Right renal cortex interstitium (tissue), 3 donors: ENCODE measurements at places on chromosomes 11 and 22.

DNA sequence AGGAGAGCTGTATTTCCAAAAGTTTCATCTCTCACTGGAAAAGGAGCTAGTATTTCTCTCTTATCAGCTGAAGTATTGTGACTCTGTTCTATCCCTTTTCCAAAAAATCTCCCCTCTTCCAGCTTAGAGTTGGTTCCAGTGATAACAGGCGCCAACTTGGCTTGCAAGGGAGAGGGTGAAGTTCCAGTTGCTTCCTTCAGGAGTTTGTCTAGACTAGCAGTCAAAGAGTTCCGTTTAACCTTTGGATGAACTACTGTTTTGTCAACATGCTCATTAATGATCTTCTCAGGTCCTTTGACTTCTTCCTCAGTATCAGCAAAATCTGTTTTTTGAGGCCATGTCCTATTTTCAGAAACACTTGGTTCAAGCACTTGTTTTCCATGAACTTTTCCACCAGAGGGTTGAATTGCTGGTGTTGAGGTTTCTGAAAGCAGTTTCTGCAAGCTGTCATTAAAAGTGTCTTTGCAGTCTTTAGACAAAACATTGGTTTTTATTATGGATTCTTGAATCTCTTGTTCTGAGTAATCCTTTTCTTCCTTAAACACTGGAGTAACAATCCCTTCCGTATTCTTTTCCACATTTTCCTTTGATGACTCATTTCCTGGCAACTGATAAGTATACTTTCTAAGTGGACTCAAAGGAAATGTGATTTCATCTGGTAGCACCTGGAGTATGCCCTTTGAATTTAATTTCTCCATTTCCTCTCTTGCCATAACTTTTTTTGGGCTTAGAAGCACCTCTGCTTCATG, 39.7 kb upstream of the CCDC89 start:
- no peak for DNase-seq

GRCh38 chr11:107054391-107054790, 36.1 kb upstream of the GUCY1A2 start:
- no peak for DNase-seq

- DNase-seq, result no peak
These were observed 95.4 kb downstream of the NXPE2 start for GRCh38 chr11:114773541-114774338.

DNA sequence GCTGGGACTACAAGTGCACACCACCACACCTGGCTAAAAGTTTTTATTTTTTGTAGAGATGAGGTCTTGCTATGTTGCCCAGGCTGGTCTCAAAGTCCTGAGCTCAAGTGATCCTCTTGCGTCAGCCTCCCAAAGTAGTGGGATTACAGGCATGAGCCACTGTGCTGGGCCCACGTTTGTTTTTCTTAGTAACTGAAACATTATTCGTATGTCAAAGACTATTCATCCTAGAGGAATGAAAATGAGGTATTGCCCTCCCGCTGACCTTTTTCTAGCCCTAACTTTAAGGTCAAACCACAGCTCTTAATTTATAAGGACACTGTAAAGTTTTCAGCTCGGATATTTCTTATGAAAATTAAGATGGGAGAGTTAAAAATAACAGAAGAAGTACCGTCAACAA, 33.2 kb upstream of the PAX6 start:
- DNase-seq, result no peak

DNA sequence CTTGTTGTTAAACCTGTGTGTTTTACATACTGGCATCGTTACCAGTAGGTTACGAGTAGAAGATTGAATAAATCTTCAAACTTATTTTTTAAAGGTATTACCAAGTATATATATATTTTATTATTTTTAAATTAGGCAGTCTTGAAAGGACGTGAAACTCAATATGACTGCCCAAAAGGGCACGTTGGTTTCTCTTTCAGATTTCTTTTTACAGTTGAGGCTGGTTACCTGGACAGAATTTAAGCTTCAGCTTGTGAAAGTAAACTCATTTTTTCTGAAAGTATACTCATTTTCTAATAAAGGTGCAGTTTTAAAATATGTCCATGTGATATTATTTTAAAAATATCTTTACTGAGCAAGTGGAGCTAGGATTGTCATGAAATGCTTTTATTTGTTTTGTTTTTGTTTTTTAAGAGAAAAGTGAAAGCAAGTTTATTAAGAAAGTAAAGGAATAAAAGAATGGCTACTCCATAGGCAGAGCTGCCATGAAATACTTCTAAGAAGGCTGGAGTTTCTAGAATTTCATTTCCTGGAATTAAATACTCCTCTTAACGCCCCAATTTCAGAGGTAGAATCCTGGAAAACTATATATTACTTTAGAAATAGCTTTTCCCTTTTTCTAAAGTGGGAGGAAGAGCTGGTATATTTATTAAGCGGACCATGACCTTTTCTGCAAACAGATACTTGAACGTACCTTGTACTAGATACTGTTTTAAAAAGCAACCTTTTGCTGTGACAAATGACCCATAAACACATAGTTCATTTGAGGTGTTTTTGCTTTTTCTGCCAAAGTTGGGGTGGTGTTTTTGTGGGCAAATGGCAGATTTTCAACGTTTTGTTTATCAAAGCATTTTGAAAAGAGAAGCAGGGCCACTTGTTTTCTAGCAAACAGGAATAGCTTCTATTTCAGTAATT, 1.9 kb downstream of the FBXO7 start:
- DNase-seq, result no peak
